ENCODE measurements at places on chromosomes 7 and 10.

GRCh38 chr10:15096661-15097010 is 519 bp upstream of the RPP38 start:
- DNase-seq, result no peak

GRCh38 chr7:151431281-151431767 is 8.6 kb downstream of the CRYGN start:
- no peak for DNase-seq

- DNase-seq, result no peak
These were observed 6.8 kb upstream of the SNX8 start for GRCh38 chr7:2321020-2321419.

DNA sequence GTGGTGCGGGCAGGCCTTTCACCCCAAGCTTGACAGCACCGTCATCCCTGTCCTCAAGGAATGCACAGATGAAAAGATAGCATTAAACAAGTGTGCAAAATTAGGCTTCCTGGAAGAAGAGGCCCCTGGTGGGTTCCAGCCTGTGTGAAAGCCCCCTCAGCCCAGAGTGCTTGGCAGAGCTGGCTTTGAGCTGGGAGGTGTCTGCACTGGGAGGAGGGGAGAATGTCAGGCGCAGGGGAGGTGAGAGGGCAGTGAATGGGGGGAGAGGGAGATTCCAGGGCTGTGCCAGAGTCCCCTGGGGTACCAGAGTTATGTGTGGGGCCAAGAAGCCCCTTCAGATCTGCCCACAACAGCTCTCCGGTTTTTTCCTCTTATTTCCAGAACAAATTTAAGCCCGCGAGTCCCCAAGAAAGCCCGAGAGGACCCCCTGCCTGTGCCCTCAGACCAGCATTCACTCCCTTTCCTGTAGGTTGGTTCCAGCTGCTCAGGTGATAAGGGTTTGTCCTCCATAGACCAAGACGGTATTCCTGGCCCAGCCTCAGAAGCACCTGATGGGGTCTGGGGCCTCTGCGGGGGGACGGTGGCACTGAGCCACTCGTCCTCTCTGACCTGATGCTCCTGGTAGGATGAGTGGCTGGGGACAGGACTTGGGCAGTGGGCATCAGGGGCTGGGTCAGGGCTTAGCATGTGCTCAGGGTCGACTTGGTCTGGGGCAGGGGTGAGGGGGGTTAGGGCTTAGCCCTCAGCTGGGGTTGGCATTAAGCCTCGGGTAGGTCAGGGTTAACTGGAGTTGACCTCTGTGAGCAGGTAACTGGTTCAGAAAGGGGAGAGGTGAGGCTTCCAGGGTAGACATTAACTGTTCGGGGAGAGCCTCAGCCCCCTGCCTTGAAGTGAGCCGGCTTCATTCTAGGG is 43.4 kb downstream of the ADCYAP1R1 start:
- DNase-seq, result no peak

DNA sequence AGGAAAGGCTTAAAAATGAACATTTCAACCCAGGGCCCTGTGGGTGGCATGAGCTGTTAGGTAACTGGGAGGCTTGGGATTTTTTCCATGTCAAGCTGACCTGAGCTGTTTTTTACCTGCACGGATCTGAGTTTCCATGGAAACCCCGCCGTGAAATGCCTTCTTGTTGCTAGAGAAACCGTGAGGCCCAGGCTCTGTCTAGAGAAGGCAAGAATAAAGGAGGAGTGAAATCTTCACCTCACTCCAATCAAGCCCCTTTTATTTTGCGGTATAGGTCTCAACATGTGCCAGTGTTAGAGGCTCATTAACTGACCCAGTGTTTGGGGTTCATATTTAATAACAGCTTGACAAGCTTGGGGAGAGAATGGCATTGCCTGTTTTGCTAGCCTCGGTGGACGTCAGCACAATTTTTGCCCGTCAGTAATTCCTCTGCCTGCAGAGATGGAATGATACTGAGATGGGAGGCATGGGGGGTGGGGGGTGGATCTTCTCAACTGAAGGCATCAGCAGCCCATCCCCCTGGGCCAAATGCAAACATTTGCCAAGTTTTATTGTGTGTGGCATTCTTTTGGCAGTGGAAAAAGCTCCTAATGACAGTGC is 48.9 kb upstream of the PDCD4 start:
- no peak for DNase-seq

- DNase-seq, result no peak
These were observed 40.4 kb downstream of the CNNM1 start for GRCh38 chr10:99369551-99369950.

- peak; percentile 65 for DNase-seq
These were observed at the start of gene CALHM2 for GRCh38 chr10:103451831-103452505. TSS of gene CALHM2 (minus strand) at chr10:103452370. CDS start at chr10:103449941, 2,429 bp downstream.

DNA sequence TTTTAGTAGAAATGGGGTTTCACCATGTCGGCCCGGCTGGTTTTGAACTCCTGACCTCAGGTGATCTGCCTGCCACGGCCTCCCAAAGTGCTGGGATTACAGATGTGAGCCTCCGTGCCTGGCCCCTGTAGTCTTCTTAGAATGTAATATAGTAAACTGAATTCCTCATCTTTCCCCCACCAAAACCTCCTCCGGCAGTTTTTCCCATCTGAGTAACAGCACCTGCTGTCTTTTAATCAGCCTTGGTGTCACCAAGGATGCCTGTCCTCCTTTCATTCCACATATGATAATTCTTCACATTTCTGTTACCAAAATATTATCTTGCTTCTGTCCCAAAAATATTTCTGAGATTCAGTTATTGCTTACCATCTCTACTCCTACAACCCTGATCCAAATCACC is 80.2 kb downstream of the ZEB1 start:
- no peak for DNase-seq

DNA sequence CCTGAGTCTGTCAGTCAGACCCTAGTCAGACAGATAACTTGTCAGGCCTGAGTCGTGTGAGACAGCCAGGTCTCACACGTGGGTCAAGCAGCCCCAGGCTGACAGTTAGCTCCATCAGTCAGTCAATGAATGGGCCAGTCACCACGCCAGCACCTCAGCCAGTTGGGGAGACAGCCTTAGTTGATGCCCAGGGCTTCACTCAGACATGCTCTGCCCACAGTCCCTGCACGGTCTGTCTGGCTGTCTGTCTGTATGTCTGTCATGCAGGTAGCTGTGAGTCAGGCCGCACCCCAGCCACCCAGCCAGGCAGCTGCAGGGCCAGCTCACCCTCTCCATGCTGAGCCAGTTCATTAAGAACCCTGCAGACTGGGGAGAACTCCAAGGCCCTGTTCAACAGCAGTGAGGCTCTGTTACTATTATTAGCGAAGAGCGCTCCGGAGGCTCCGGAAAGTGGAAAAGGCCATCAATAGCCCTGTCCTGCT is 141.1 kb upstream of the PCBD1 start:
- no peak for DNase-seq

GRCh38 chr7:158236400-158236799 is 351.2 kb downstream of the PTPRN2 start:
- DNase-seq, result no peak

DNA sequence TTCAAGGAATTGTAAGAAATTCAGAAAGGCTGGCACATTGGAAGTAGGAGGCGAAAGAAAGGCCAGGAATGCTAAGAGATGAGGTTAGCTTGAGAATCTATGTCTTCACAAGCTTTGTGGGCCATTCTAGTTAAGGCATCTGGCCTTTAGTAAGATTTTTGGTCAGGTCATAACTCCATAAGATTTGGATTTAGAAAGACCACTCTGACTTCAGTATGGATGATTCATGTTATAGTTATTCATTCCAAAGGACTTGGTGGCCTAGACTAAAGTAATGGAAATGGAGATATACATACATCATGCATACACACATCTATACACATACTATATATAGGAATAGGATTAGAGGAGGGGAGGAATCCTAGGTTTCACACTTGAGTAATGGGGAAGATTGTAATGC is 77.5 kb downstream of the SEPTIN7 start:
- no peak for DNase-seq

GRCh38 chr7:29851487-29851886 is 45.2 kb downstream of the WIPF3 start:
- no peak for DNase-seq

DNA sequence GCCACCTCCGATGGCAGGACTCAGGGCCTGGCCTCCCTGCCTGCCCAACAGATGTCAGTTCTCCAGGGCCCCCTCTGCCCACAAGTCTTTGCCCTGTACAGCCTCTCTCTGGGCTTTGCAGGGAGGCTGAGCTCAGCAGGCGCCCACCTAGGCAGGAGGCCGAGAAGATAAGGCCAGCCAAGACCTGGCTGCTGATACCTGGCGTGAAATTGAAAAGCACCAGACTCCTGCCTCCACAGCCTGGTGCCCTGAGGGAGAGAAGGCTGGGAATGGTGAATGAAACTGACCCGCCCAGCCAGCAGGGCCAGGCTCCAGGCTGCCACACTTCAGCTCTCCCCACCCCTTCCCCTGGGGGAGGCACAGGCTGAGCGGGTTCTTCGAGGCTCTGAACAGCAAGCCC is 145.8 kb downstream of the CDH23 start:
- no peak for DNase-seq

DNA sequence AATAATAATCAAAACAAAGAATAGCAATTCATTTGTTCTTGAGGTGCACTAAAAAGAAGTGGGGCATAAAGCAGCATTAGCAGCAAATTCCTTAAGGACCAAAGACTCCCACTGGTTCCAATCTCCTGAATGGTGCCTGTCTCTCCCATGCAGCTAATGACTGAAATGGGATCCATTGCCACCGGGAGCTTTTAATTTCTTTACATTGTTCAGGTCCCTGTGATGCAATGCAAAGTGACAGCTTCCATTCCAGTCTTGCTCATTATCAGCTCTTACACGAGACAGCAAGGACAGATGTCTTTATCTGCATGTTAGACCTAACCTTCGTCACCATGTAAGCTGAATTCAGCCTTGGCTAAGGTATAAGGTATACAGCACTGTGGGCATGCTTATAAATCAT is 148.1 kb downstream of the POU6F2 start:
- DNase-seq, result no peak

GRCh38 chr7:18607025-18607424 is 111.5 kb downstream of the HDAC9 start:
- DNase-seq, result no peak

- DNase-seq, result no peak
These were observed 92.3 kb downstream of the CTNNA3 start for GRCh38 chr10:67603701-67604100.

GRCh38 chr10:62374862-62375710 is 917 bp downstream of the ZNF365 start:
- DNase-seq, result peak; percentile 49

DNA sequence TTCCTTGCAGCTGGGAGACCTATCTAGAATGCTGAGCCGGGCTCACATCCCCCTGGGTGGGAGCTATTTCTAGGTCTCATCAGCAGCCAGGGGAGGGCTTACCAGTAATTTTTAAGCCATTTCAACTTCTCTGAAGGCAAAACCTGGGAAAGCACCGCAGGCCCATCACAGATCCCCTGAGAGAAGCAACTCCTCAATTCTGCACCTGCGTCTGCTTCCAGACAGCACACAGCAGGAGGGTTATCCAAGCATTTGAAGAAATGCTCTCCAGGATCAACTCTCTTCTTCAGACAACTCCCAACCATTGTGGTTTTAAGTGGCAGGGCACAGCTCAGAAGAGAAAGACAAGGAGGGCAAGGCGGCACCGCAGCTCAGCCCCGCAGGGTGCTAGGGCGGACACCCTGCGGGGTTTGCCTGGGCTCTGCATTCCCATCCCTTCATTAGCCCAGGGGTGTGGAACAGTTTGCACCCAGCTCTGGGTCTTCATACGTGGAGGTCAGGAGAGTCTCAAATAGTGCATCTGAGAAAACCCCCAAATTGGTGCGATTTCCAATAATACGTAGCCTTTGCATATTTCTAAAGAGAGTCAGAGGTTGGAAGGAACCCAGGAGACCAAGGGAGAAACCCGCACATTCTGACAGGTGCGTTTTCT is 618.7 kb downstream of the DNAJB6 start:
- no peak for DNase-seq

- no peak for DNase-seq
These were observed 33.4 kb upstream of the KNDC1 start for GRCh38 chr10:133126431-133127290.

GRCh38 chr7:77538281-77539212 is 1.5 kb downstream of the PTPN12 start:
- peak; percentile 50 for DNase-seq

GRCh38 chr10:56844978-56845529 is 484.0 kb upstream of the ZWINT start:
- DNase-seq, result no peak

DNA sequence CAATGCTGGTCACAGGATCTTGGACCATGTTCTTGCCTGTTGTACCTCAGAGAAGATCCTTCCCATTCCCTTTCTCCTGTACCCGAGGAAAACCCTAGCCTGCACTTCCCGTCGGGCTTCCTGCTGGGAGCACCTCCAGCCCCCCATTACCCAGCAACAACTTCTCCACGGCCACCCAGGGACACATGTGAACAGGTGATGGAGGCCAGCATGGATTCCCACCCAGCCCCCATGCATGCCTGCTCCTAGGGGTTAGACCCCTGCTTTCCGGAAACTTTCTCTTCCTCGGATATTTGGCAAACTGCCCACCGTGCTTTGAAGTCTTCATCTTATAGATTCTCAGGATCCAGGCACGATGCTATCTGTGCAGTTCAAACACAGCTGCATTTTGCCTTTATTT is 67.3 kb downstream of the CALML3 start:
- DNase-seq, result no peak

DNA sequence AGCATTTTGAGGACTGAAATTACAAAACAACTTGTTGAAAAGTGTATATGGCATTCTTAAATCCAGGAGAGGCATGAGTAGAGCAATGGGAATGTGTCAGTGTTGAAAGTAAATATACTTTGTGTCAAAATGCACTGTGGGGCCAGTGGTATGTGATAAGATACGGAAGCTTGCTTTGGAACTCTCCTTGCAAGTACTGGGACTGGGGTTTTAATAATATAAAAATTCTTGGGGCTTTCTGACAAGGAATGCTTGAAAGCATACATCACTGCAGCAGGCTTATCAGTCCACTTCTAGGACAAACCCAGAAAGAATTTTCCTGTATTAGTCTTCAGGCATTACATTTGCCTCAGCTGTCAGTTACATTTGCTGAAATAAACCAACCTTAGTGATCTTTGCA is 472.8 kb upstream of the FZD8 start:
- no peak for DNase-seq

- no peak for DNase-seq
These were observed 64.6 kb downstream of the PRTFDC1 start for GRCh38 chr10:24887855-24888231.

DNA sequence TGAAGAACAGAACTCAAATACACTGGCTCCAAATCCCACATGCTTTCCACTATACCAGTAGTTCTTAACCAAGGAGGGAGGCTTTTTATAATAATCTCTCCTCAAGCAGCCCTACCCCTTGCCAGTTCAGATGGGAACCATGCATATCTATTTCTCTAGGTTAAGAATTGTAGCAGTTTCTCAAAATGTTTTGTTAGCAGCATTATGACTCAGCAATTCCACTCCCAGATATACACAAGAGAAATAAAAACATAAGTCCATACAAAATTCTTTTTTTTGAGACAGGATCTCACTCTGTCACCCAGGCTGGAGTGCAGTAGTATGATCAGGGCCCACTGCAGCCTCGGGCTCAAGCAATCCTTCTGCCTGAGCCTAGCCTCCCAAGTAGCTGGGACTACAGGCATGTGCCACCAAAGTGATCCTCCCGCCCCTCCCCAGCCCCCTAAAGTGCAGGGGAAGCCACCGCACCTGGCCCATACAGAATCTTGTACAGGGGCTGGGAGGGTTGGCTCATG is 18.1 kb downstream of the YWHAG start:
- no peak for DNase-seq
